ENCODE measurements at places on chromosomes 12 and 14.

DNA sequence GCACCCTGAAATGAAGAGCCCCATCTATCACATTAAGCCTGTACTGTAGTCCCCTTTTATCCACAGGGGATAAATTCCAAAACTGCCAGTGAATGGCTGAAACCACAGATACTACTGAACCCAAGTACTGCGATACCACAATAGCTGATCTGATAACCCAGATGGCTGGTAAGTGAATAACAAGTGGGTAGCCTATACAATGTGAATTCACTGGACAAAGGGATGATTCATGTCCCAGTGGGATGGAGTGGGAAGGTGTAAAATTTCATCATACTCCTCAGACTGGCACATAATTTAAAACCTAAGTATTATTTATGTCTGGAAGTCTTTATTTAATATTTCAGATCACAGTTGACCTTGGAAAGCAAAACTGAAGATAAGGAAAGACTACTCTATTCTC, 201.3 kb downstream of the GPHN start:
- no peak for DNase-seq

GRCh38 chr12:29569132-29569757, 71.8 kb upstream of the OVCH1 start:
- DNase-seq, result no peak

DNA sequence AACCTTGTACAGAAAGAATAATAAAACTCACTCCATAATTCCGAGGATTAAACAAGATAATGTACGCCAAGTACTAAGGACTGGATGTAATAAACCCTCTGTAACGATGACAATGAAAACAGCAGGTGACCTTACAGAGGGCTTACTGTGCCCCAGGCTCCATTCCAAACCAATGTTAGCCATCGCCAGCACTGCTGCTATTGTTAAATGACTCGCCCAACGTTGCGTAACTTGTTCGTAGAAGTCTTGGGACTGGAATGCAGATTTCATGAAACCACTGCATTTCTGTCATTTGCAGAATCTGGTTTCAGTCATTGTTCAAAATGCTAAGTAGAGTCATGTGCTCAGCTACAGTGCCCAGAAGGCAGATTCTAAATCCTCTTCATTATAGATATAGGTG, 728 bp upstream of the STON2 start:
- DNase-seq, result peak; percentile 6

- no peak for DNase-seq
Observed at GRCh38 chr14:106309423-106309822, 783.0 kb downstream of the TMEM121 start.

DNA sequence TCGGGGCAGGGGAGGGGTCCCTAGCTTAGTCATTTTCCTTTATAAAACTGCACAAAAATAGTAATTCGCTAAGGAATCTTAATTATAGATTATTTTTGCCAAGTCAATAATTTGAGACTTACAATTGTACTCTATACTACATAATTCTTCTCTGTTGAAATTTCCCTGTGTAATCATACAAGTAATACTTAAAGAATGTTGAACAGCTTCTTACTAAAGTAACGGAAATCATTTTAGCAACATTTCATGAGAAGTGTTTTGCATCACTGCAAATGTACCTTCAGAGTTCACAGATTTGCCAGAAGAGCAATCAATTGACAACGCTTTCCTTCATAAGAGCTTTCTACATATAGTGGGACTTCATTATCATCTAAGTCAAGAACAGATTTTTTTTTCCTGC, 7.9 kb upstream of the GNG2 start:
- no peak for DNase-seq

- DNase-seq, result no peak
Observed at GRCh38 chr12:123491056-123491455, 33.1 kb downstream of the SNRNP35 start.

DNA sequence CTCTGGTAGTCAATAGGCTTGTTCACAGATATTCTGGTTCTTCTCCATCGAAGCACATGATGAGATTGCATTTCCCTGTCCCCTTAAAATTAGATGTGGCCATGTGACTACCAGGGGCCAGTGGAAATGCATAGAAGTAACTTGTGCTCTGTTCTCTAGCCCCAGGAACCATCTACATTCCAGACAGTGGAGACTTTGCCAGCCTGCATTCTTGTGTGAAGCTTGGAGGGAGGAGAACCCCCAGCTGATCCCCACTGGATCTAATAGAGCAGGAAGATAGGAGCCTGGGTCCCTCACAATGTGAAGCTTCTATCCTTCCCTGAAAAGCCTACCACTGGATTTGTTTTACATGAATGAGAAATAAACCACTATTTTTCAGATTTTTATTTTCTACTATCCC, 130.1 kb downstream of the KITLG start:
- DNase-seq, result no peak

GRCh38 chr14:28704153-28704552, 62.4 kb upstream of the FOXG1 start:
- DNase-seq, result no peak

DNA sequence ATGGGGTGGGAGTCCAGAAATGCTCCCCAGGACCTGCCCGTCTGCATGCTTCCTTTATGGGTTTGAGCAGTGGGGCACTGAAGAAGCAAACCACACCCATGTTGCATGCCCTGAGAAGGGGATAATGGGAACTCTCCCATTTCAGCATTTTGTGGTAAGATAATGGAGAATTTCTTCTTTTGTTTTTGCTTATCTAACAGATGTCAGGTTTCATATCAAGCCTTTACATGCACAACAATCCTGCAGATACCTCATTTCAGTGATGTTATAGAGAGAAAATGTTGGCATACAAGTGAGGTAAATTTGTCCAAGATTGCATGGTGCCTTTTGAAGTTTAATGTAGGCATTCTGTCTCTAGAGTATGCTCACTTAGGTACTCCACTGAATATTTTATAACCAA, 177.0 kb downstream of the ALX1 start:
- DNase-seq, result no peak

GRCh38 chr14:89190765-89191513, 226.1 kb downstream of the FOXN3 start:
- no peak for DNase-seq

GRCh38 chr12:91885851-91886731, 259.6 kb downstream of the BTG1 start:
- DNase-seq, result no peak

DNA sequence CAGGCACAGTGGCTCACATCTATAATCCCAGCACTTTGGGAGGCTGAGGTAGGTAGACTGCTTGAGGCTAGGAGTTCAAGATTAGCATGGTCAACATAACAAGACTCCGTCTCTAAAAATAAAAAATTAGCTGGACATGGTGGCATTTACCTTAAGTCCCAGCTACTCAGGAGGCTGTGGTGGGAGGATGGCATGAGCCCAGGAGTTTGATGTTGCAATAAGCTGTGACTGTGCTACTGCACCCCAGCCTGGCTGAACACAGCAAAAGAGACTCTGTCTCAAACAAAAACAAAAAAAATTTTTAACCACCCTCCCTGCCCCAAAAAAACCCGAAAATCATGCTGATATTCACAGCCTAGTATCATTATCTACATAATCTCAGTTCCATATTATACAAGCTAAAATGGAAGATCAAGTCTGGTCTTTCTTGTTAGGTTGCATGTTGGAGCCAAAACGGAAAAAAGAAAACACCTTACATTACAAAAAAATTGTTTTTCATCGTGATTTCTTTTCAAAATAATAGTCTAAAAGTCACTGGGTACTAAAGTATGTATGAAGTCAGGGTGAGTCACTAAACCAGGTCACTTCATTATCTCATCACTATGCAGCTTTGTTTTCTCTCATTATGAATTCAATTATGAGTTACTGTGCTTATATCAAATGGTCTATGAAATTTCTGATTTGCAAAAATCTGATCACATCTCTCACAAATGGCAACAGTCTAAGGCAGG, 13.8 kb downstream of the GXYLT1 start:
- peak; percentile 22 for DNase-seq

- no peak for DNase-seq
Observed at GRCh38 chr12:94340573-94340972, 119.1 kb downstream of the CEP83 start.

All from hepatic stellate cell (primary cell).